ENCODE measurements at places on chromosomes 2 and 18.

DNA sequence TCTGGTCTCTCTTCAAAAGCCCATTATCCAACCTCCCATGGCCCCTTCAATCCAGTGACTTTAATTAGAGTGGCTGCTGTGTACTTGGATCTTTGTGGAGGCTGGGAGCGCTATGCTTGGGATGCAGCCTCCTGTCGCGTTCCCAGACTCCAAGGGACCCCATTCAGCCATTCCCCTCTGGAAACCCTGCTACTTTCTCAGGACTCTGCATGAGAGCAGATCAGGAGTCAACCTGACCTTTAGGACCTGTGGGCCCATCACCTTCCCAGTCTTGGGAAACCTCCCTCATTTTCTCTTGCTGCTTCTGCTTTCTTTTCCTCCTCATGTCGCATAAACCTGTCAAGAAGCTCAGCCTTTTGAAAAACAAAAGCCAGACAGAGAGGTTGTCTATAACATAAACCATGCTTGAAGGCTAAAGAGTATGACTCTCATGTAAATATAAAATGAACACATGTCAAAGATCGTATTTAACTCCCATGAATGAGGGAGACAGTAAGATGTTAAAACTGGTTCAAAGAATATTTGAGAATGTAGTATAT lies 143.1 kb upstream of the PELI1 start:
- DNase-seq, result no peak

DNA sequence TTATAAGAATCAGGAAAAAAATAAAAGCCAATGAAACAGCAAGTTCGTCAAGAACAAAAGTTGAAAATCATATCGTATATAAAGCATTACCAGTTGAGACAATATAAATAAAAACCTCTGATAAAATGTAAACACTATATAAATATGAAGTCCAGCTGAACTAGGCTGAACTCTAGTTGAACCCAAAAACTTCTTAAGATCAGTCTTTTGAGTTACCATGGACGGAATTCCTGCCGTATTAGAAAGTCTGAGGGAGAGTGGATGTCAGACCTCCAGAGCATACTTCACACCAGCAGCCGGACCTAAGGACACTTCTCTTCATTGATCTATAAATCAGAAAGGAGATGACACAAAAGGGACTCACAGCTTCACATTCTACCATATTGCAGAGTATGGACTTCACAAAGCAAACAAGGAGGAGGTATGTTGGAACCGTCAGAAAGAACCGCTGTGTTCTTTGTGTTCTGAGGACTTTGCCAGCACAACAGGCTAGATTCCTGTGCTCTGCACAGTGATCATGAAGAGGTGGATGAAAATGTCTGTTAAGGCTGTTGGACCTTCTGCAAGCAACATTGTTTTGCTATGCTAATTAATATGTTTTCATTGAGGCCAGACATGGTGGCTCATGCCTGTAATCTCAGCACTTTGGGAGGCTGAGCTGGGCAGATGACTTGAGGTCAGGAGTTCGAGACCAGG lies 67.2 kb upstream of the SP5 start:
- DNase-seq, result no peak

DNA sequence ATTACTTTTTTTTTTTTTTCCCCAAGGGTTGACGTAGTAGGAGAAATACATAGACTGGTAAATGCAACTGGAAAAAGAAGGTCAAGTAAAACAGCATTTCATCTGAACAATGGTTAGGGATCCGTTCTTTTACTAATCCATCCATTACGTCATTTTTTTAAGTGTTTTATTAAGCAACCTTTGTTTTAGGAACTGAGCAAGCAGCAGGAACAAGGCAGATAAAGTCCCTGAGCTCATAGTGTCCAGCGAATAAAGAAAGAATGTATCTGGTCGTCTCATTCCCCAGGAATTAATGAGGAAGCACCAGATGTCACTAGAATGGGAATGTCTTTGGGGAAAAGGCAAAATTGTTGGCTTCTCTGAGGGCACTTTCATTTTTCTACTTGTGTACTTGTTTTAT lies 842.4 kb downstream of the TDRD15 start:
- no peak for DNase-seq

GRCh38 chr2:180578441-180578840 lies 402.0 kb upstream of the UBE2E3 start:
- no peak for DNase-seq

DNA sequence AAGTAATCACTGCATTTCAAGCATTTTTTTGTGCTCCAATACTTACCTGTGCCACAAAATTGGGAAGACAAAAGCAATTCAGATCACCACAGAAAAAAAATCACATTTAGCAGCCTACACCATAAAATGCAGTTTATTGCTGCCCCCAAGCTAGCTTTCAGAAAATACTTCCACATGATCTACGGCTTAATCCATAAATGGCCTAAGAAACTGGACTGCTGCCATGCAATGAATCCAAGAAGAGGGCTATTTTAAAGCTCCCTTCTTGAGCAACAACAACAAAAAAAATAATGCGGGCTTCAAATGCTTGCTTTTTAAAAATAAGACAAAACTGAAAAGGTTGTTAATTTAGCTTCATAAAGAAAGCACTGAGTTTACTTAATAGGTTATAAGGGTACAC lies 272.3 kb downstream of the RAD51AP2 start:
- no peak for DNase-seq

- no peak for DNase-seq
Observed at GRCh38 chr2:170466632-170467031, 248.5 kb upstream of the SP5 start.

- no peak for DNase-seq
Observed at GRCh38 chr18:62808123-62808522, 92.8 kb downstream of the PHLPP1 start.

- no peak for DNase-seq
Observed at GRCh38 chr2:123514613-123515207, 510.4 kb upstream of the CNTNAP5 start.

DNA sequence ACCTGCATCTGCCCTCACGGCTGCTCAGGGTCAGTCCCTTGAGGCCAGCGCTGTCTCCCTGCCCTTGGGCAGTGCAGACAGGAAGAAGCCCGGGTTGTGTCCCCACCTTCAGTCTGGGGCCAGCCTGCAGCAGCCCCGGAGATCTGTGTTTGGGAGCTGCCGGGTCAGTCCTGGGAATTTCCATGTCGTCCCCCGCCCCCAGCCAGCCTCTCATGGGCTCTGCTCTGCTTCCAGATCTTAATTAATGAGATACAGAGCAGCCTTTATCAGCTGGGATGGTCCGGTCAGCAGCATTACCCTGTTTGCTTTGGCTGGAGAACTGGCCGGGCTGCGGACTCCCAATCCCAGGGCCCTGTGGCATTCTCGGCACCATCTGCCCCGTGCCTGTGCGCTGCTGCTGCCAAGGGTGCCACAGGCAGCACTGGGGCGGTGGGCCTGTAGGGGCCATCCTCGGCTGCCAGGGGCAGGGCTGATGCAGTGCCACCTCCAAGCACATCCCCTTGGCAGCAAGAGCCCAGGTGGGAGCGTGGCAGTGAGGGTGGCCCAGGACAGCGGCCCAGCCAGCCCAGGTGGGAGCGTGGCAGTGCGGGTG lies 2.4 kb downstream of the BOK start:
- no peak for DNase-seq

GRCh38 chr2:134675314-134675713 lies 43.5 kb downstream of the TMEM163 start:
- DNase-seq, result no peak

DNA sequence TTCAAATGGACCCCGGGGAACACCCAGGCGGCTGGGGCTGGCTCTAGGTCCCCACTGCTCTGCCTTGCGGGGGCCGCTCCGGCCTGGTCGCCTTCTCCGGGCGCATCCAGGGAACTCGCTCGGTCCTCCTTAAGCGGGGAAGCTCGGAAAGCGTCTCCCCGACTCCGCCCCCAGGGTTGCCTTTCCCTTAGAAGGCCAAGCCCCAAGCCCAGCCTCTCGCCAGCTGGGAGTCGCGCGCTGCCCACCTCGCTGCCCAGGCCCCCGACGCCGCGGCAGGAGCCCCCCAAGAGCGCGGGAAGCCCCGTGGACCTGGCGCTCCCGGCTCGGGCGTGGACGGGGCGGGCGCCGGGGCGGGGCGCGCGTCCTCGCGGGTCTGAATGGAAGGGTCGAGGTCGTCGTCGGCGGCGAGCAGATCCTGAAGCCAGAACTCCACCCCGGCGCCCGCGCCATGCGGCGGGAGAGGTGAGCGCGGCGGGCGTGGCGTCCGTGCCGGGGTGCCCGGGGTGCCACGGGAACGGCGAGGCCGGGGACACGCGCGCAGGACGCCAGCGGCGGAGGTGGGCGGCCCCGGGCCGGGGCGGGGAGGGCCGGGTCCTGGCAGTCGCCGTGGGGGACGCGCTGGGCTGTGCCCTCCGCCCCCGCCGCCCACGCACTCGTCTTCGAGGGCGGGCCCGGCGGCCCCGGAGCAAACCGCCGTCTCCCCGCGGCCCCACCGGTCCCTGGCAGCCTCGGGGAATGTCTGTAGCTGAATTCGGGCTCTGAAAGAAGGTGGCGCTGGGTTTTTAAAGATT lies at the start of gene BOK:
TSS of gene BOK (plus strand) at position 214 of the 791 bp plus-strand sequence. CDS start 739 bp downstream, outside the sequence.
- no peak for DNase-seq

DNA sequence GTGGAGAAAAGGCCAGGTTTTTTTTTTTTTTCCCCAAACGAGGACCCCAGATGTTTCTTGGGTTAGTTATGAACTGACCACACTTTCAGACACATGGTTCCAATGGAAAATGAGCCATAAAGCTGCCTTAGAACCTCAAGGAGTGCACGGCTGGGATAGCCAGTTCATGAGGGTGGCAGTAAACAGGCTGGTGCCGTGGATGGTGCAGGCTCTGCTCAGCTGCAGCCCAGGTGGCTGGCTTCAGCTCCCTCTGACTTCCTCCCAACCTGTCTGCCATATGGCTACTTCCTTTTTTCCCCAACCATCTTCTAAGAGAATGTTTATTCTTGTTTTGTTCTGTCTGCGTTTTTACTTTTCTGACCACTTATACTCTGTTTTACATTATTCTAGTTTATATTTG lies 109.8 kb upstream of the LMAN1 start:
- DNase-seq, result no peak

GRCh38 chr18:195651-196050 lies 37.3 kb downstream of the USP14 start:
- DNase-seq, result no peak

- no peak for DNase-seq
Observed at GRCh38 chr18:68288408-68288807, 426.5 kb downstream of the TMX3 start.

DNA sequence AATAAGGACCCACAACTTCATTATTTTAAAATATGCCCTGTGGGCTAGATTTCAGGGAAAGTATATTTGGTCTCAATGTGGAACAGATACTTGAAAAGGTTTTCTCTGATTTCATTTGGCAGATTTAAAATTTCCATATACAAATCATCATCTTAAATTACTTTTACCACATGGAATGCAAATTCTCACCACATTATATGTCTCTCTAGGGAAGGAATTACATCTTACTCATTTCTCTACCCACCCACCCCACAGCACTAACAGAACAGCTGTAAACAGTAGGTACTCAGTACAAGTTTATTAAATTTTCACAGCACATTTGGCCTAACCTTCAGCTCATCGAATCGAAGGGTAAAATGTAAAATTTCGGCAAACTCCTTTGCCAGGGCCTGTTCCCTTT lies 104.0 kb downstream of the CYRIA start:
- no peak for DNase-seq

DNA sequence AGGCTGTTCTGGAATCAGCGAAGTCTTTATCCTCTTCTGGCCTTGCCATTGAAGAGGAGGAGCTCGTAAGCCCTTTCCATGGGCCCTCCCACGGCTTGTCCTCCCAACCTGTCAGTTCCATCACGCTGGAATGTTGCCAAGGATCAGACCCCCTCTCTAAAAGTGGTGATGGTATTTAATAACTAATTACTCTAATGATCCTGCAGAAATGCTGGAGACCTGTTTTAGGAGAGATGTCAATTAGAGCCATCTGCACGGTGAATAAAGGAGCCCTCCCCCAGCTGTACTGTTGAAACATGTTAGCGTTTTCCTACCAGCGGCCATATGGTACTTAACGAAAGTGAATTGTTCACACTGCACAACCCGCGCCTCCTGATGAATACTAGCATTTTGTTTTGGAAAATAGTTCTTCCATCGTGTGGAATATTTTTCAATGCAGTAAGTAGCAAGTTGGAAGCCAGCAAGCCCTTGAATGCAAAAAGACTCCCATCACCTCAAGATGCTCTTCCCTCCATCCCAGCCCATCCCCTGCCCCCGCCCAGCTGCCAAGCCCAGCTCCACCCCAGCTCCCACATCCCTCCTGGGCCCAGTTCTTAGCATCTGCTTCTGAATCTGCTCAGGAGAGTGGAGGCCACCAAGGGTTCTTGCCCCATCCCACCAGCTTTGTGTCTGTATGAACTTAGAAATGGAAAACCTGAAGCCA lies 145.4 kb downstream of the KLHL29 start:
- DNase-seq, result no peak

DNA sequence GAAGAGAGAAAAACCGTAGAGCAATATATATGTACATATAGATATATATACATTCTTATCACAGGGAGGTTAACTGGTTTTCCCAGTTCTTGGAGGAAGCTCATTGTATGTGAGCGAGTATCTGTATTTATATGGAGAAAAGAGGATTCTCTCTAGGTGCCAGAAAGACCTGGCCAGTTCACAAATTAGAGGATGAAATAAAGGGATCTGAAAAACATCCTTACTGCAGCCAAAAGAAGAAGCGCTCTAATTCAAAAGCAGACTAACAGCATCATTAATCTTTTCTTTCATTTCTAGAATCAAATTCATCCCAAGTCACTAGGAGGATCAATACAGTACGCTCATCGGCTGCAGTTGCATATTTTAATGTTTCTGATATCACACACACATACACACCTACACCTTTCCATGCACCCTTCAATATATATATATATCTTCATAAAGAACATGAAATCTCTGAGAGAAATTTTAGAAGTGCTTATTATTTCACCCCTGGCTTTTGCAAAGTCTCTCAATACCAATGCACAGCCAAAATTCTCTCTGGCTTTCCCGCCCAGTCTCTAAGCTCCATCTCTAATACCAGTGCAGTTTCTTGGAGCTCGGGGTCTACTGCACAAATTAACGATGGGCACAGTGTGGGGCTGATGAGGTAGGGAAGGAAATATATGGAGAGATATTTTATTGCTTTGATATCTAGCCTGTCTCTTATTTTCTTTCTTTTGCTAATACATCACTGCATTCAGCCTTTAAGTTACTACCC lies 731 bp downstream of the NRXN1 start:
- DNase-seq, result no peak

GRCh38 chr2:189124175-189124574 lies 55.4 kb downstream of the COL5A2 start:
- no peak for DNase-seq

- peak; percentile 92 for DNase-seq
Observed at GRCh38 chr2:161952783-161953191, 121.2 kb downstream of the DPP4 start.

DNA sequence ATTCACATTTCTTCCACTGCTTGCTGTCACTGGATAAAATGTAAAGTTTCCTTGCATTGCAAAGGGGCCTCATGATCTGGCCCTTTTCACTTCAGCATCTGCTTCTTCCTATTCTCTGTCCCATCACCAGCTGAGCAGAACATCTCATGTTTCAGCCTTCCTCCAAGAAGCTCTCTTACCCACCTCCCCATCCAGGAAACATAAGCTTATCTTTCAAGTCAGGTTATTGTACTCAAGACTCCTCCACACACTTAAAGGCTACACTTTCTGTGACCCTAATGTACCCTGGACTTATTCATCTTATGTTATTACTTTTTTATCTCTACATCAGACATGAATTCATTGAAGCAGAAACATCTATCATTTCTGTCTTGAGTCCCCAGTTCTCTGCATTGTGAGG lies 230.5 kb downstream of the PMAIP1 start:
- DNase-seq, result no peak

GRCh38 chr18:43533371-43533770 lies 256.1 kb upstream of the SYT4 start:
- no peak for DNase-seq

Measured in activated CD4-positive, alpha-beta T cell treated with anti-CD3 and anti-CD28 coated beads, Interleukin-2, Interleukin-6, amounts not matched to agents 100 ng/mL and 50 ng/mL, durations not matched to agents 16 hours and 8 hours (primary cell).